MG63 (cell line): ENCODE measurements at places on chromosomes 2 and 18.
A peak's percentile ranks its signal among the peaks of the same experiment; 100 is the strongest.

- DNase-seq: no peak
These were observed 945.8 kb downstream of the CBLN2 start for GRCh38 chr18:71598374-71598773.

DNA sequence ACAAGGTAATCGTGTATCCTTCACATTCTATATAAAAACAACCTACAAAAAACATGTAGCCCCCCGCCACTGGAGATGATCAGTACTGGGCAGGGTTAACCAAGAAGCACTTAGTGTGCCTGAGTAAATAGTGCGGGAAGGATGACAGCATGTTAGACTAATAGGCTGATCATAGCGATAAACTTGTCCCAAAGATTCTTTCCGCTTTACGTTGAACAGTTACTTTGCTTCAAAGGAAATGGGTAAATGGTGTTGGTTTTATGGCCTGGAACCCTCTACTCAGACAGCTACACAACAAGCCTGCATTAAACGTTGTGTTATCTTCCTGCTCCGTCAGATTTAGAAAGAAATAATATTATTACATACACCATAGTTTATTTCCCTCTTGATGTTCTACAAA is 67.7 kb downstream of the CTAGE1 start:
- DNase-seq: no peak

- DNase-seq: no peak
These were observed 35.5 kb upstream of the RMP24 start for GRCh38 chr18:35936951-35937350.

DNA sequence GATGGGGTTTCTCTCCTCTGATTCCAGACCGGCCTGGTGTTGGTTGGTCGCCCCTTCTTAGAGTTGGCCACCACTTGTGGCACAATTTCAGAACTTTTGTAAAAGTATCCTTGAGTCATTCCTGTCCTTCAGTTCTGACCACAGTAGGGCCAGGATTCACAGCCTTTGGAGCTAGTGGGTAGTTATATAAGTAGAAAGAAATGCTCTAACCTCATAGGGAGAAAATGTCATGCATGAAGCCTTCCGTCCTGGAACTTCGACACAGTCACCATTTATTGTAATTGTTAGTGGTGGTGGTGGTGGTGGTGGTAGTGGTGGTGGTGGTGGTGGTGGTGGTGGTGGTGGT is 65.4 kb downstream of the EPAS1 start:
- no peak for DNase-seq

DNA sequence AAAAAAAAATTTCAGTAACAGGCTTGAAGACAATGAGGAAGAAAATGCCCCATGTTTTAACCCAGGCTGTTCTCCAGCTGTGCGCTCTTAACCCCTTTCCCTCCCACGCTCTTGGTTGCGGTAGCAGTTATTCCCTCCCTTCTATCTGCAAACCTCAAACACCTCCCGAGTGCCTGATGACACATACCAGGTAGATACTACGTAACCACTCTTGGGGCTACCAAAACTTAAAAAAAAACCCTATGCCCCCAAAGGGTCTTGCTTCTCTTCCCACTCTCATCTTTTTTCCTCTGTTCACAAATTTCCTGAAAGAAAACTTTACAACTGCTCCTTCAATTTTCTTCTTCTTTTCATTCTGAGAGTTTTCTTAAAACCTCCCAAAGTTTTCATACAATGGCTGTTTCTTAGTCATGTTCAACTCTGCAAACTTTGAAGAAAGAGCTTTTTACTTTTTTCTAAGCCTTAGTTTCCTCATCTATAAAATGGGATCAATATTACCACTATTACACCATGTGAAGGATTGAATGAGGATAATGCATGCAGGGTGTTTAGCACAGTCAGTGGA is 4.9 kb upstream of the DRC1 start:
- no peak for DNase-seq

DNA sequence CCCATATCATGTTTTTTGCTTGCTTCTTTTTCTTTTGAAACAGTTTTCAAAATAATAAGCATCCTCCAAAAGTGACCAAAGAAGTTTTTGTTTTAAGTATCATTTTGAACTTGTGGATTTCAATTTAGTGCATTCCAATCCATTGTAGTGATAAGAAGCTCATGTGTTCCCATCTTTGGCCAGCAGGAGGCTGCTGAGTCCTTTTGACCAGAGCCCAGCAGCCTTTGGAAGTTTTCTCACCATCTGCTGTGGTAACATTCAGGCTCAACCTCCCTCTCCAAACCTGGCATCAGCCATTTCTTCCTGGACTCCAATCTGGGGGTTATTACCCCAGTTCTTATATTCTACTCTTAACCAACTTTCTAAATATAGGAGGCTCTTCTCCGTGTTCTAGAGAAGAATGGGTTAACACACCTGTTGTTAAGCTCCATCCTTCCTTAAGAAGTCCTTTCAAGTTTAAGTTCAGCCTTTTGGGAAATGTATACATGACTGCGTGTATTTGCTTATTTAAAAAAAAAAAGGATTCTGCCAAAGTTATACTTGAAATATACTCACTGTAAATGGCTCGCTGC is 39.0 kb upstream of the MAL start:
- peak; percentile 31 for DNase-seq

GRCh38 chr2:151975460-151976414 is 123.1 kb downstream of the CACNB4 start:
- DNase-seq: no peak

- no peak for DNase-seq
These were observed 591.7 kb downstream of the BCL11A start for GRCh38 chr2:59961746-59962145.

- no peak for DNase-seq
These were observed 12.4 kb downstream of the ATOH8 start for GRCh38 chr2:85766229-85766628.
